Motor neuron (in vitro differentiated cells): ENCODE measurements at places on chromosomes 2 and 18.

- ATAC-seq, result no peak
These were observed 738.5 kb downstream of the CNTNAP5 start for GRCh38 chr2:124763611-124764010.

- ATAC-seq, result no peak
These were observed 568.1 kb upstream of the LINC00305 start for GRCh38 chr18:64717026-64717425.

GRCh38 chr2:40027968-40028367 lies 248.9 kb upstream of the THUMPD2 start:
- ATAC-seq, result no peak

GRCh38 chr2:26088038-26088643 lies 54.3 kb downstream of the RAB10 start:
- ATAC-seq, result no peak

DNA sequence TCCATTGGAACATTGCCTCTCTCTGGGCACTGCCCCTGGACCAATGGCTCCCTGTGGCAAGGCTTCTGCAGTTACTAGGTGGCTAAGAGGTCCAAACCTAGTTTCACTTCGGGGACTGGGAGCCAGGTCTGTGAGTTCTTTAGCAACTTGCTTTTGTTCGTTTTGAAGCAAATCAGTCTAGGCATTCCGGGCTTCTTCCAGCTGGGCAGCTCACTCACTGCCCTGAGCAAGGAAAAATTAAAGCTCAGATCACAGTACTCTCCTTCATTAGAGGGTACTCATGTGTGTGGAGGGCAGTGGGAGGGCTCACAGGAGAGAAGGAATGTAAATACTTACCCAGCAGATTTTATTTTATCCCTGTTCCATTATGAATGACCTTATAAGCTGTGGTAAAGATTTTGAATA lies 80.3 kb downstream of the SPP2 start:
- ATAC-seq, result no peak

DNA sequence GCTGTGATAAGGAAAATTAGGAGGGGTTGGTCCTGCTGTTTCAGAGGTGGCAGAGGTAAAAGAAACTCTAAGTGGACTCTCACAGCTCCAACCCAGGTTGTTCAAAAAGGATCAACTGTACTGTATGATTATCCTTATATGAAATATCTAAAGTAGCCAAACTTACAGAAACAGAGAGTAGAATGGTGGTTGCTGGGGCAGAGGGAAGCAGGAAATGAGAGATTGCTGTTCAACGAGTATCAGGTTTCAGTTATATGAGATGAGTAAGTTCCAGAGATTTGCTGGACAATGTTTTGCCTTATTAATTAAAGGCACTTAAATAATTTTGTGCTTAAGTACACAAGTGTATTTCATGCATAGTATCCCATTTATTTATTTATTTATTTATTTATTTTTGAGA lies 972.0 kb upstream of the LRRTM1 start:
- no peak for ATAC-seq

DNA sequence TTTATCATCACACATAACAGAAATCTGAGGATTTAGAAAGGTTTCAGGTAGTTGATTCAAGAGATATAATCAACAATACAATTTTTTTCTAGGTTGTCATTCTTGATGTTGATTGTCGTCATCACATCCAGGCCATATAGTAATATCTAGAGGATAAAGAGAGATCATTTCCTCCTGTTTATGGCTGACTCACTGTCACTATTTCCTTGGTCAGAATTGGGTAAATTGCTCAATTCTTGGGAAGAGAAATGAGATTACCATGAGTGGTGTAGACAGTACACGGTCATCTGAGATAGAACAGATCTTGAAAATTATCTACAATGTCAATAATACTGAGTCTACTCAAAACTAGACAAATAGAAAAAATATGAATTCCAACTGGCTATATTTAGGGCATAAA lies 78.8 kb downstream of the ZNF804A start:
- no peak for ATAC-seq

GRCh38 chr2:28568533-28568932 lies 72.7 kb downstream of the PLB1 start:
- no peak for ATAC-seq

GRCh38 chr2:209523867-209524266 lies 100.0 kb downstream of the MAP2 start:
- ATAC-seq, result no peak

DNA sequence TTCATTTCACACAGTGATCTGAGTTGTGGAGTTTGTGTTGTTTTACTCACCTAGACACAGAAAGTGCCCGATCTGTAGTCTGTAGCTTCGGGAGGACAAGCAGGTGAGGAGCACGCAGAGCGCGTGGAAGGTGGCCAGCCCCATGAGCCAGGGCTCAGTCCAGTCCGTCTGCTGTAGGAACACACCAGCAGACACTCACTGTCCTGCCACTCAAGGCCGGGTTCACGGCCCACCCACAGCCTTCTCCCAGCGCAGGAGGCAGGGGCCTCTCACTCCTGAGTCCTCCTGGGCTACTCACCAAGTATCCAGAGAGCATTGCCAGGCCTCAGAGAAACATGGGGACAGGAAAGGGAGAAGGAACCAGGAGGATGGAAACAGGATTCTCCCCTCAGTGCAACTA lies 1.7 kb downstream of the TMEM18 start:
- no peak for ATAC-seq

DNA sequence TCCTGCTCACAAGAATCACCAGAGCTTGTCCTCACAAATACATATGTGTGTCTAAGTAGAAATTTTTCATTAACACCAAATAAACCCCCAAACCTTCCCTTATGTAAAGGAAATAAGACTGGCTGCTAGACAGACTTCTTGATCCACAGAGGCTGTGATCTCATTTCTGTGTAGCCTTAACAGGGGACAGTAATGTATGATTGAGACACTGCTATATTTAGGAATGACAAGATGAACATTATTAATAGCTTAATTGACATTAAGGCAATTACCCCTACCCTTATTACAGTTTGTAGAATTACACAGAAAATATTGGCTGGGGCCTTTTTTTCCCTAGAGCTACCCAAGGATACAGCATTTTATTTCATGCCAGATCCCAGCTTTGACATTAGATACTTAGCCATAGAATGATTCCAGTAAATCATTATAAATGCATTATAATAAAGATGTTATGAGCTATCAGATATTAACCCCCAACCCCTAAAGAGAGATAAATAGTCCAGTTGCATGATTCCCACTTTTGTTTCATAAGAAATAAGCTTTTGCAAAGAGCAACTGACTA lies 392.1 kb upstream of the HNRNPA3 start:
- peak; percentile 71 for ATAC-seq

DNA sequence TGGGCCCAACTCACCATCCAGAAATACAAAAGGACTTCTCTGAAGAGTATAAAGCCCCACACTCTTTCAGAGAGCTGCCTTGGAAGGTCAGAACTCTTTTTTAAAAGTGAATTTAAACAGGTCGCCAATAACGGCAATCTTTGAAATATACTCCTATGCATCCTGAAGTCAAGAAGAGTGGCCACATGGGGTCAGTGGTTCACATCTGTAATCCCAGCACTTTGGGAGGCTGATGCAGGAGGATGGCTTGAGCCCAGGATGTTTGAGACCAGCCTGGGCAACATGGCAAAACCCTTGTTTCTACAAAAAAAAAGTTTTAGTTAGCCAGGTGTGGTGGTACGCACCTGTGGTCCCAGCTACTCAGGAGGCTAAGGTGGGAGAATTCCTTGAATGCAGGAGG lies 68.1 kb upstream of the FZD7 start:
- ATAC-seq, result no peak

- no peak for ATAC-seq
These were observed 86.9 kb downstream of the SH3YL1 start for GRCh38 chr2:176917-177316.

- peak; percentile 33 for ATAC-seq
These were observed 183.9 kb upstream of the KLHL14 start for GRCh38 chr18:32956591-32957315.

DNA sequence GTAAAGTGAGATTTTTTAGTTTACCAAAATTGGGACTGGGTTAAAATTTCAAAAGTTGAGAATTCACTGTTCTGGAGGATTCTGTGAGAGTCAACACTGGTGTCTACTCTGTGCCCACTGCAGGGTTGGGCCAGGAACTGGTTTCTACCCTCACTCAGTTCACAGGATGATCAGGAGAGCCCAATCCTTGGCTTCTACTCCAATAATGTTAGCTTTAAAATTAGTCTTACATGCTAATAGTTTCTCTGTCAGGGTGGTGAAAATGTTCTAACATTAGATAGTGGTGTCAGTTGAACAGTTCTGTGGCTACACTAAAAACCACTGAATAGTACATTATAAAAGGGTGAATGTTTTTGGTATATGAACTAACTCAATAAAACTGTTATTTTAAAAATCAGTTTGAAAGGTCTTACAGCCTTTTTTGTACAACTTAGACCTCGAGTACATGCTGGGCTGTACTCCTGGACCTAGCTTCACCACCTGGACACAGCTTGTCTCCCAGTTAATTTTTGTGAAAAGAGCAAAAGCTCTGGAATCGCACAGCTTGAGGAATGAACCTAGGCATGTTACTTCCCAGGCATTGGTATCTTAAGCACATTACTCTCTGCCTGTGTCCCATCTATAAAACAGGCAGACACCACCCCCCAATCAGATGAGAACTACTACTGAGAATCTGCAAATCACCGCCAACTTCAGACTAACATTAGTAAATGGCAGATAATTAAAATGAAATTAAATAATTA lies 44.4 kb downstream of the ACVR1 start:
- peak; percentile 52 for ATAC-seq

DNA sequence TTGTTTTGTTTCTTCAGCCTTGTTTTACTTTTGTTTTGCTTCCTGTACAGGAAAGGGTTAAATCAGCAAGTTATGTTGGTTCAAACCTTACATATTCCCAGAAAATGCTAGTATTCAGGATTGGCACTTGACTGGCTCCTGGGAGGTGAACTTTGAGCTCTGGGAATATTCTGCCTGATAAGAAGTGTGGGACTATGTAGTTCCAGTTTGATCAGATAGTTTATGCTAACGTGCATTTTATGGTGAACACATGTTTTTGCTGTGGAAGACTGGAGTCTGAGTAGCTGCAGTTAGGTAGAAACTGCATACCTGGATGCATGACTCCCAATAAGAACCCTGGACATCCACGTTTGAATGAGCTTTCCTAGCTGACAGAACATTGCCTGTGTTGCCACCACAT lies 603.1 kb upstream of the HS6ST1 start:
- no peak for ATAC-seq

- no peak for ATAC-seq
These were observed 565.7 kb downstream of the SLC4A3 start for GRCh38 chr2:220192994-220193753.

DNA sequence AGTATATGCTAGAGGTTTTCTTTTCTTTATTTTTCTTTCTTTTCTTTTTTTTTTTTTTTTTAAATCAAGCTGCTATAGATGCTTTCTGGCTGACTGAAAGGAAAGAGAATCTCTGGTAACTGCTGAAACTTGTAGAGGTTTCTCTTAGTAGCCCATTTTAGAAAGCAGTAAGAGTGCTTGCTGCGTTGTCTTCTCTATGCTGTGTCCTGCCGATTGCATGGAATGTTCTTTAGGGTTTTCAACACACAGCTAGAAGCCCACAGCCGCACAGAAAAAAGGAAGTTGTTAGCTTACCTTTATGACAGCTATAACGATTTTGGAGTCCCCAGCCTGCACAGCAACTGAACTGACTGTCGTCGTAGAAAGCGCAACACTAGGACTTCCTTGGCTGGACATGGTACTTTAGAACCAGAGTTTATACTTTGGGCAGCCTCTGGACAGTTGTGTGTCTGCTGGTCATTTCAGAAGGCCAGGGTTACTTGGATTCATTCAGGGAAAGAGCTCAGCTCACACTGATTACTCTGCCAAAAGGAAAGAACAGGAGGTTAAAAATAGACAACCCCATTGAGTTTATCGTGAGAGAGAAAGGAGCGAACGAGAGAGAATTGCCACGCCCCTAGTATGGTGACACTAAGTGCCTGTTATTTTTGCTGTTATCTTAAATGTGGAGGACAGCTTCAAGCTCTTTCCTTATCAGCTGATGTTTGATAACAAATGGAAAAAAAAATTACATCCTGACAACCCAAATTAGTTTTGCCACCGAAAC lies at the start of gene CCDC141:
CCDC141 (minus strand) TSS at position 592 of the 766 bp plus-strand sequence; CDS start at position 396, 196 bp downstream.
- ATAC-seq, result no peak

- ATAC-seq, result no peak
These were observed 595.4 kb downstream of the NYAP2 start for GRCh38 chr2:225994748-225995405.

- ATAC-seq, result peak; percentile 60
These were observed 1.2 kb downstream of the STON1 start for GRCh38 chr2:48531141-48531648.

- no peak for ATAC-seq
These were observed 115.7 kb downstream of the HNMT start for GRCh38 chr2:138079976-138080375.

- peak; percentile 33 for ATAC-seq
These were observed 546 bp downstream of the CHPF start for GRCh38 chr2:219542931-219543595.

DNA sequence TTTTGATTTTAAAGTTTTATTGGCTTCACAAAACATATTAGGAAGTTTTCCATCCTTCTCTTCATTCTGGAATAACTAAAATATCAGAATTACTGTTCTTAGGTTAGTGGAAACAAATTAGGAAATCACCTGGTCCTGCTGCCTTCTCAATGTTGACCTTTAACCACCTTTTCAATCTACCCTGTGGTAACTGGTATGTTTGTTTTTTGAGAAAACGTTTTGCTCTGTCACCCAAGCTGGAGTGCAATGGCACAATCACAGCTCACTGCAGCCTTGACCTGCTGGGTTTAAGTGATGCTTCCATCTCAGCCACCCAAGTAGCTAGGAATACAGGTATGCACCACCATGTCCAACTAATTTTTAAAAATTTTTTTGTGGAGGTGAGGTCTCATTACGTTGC lies 28.4 kb downstream of the ACYP2 start:
- ATAC-seq, result no peak

GRCh38 chr2:221527776-221528309 lies 44.3 kb downstream of the EPHA4 start:
- ATAC-seq, result peak; percentile 16

DNA sequence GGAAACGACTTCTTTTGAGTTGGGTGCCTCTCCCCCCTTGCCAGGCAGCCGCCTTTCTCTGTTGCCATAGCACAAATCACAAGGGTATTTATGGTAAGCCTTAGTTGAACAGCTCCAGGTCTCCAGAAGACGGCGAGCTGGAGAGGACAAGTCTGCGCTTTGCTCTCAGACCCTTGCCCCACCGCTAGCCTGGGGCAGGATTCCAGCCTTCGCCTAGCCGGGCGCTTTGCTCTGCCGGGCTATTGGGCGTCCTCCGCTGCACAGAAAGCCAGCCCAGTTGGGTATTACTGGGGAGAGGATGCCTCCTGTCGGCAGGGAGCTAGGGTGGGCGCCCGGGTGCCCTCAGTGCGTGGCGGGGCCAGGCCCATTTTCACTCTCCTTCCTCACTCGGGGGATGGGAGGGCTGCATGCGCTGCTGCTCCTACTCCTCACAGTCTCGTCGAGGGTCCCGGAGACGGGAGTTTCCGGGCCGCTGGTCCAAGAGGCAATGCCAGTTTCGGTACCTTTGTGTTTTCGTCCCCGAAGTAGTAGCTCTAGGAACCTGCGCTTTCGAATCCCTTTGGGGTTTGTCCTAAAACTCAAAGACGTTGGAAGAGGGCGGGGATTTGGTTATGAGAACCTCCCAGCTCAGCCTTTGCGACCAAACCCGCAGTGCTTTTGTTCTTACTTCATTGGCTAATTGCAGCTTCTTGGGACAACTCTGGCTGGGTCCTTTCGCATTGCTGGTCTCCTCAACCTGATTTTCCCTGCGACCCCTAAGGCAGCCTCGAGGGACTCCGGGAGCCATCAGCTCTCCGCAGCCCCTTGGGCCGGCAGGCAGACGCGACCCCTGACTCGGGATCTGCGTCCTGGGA lies 3.6 kb upstream of the DLX2 start:
- ATAC-seq, result no peak
